ENCODE measurements at places on chromosomes 1 and 21.

DNA sequence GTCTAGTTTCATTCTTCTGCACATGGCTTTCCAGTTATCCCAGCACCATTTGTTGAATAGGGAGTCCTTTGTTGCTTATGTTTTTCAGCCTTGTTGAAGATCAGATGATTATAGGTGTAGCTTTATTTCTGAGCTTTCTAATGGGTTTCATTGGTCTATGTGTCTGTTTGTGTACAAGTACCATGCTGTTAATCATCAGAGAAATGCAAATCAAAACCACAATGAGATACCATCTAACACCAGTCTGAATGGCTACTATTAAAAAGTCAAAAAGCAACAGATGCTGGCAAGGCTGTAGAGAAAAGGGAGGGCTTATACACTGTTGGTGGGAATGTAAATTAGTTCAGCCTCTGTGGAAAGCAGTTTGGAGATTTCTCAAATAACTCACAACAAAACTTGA lies 321.5 kb upstream of the PTBP2 start:
- no peak for DNase-seq

GRCh38 chr1:112533029-112533428 lies 24.3 kb downstream of the WNT2B start:
- DNase-seq, result no peak

- DNase-seq, result no peak
Measured at GRCh38 chr1:22654692-22655091, 1.7 kb downstream of the C1QB start.

DNA sequence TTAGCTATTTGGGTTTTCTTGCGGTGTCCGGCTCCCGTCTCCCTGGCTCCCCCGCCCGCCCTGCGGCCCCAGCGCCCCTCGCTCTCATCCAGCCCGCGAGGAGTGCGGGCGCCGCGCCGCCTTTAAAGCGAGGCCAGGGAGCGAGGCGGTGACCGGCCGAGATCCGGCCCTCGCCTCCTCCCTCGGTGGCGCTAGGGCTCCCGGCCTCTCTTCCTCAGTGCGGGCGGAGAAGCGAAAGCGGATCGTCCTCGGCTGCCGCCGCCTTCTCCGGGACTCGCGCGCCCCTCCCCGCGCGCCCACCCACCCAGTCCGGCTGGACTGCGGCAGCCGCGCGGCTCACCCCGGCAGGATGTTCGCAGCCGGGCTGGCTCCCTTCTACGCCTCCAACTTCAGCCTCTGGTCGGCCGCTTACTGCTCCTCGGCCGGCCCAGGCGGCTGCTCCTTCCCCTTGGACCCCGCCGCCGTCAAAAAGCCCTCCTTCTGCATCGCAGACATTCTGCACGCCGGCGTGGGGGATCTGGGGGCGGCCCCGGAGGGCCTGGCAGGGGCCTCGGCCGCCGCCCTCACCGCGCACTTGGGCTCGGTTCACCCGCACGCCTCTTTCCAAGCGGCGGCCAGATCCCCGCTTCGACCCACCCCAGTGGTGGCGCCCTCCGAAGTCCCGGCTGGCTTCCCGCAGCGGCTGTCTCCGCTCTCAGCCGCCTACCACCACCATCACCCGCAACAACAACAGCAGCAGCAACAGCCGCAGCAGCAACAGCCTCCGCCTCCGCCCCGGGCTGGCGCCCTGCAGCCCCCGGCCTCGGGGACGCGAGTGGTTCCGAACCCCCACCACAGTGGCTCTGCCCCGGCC lies 492 bp downstream of the HLX start:
- DNase-seq, result no peak

GRCh38 chr1:25634896-25635295 lies 18.3 kb downstream of the MAN1C1 start:
- DNase-seq, result no peak

- DNase-seq, result no peak
Measured at GRCh38 chr1:232149287-232150201, 480.4 kb downstream of the SIPA1L2 start.

- no peak for DNase-seq
Measured at GRCh38 chr1:214107322-214108096, 119.7 kb downstream of the PROX1 start.

GRCh38 chr1:238546118-238546517 lies 655.4 kb upstream of the ZP4 start:
- DNase-seq, result no peak

DNA sequence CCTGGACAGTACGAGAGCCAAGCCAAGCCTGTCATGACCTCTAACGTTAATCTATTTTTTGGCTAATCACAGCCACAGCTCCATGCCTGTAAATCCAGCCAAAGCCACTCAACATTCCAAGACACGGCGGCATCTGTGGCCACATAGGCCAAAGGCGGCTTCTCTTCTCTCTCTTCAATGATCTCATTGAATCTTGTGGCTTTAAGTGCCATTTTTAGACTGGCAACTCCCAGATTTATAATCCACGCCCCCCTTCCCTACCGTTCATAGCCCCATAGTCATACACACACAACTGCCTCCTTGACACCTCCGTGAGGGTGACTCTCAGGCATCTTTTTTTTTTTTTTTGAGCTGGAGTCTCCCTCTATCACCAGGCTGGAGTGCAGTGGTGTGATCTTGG lies 5.7 kb upstream of the SELENON start:
- no peak for DNase-seq

- no peak for DNase-seq
Measured at GRCh38 chr1:243396424-243396823, 140.6 kb downstream of the SDCCAG8 start.

DNA sequence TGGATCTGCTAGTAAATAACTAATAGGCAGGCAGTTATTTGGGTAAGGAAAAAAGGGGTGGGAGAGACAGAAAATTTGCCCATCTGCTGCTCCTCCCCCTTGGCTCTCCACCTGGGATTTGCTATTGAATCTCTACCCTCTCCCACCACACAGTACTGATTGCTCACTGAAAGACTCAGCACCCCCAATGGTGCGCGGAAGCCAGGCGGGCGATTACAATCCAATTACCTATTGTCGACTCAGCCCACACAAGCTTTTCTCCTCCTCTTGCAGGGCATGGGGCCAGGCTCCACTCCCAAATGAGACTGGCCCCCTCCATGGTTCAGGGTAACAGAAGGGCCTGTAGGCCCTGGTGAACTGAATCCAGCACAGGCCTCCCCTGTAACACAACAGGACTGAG lies 2.7 kb upstream of the HMGN2 start:
- DNase-seq, result no peak

DNA sequence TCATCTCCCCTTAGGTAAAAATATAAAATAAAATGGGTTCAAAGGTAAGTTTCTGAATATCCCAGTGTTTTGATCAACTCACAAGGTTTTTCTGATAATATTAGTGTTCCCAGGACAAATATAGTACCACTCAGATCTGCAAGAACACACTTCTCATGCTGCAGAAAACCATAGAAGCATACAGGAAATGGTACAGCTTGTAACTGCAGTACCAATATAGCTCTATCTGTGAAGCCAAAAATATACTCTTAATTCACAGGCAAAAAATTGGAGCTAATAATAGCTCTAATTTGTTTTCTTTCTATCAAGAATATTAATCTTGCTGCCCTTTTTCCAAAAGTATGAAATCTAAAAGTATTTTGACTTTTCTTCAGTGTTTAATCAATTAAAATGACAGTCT lies 13.2 kb downstream of the VPS45 start:
- no peak for DNase-seq

- no peak for DNase-seq
Measured at GRCh38 chr1:27410709-27411108, 18.3 kb downstream of the GPR3 start.

DNA sequence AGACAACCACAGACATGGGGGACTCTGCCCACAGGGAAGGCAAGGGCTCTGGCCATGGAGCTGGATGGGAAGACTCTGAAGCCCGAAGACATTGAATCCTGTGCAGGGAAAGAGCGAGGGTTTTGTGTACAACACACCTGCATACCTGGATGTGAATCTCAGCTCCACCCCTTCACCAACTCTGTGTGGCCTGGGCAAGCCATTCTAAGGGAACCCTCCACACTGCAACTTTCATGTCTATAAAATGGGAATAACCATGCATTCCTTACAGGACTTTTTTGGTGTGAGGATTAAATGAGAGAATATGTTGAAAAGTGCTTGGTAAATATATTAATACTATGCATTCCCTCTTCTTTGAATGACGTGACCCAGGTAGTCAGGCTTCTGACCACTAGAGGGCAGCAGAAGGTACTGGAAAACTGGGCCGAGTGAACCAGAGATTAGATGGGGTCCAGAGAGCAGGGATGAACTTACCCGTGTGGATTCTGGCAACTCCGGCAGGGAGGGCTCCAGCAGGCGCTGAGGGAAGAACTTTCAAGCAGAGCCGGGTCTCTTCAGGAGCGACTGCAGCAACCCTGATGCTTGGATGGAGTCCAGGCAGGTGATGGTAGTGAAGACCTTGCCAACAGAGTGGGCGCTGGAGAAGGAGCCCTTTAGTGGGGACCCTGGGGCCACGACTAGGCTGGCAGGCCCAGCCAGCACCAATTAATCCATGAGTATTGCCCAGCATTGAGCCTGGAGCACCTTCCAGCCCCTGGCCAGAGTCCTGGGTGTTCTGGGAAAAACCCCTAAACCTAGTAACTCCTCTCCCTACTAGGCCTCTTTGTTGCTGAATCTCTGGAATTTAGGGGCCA lies 834 bp upstream of the ELF3 start:
- peak; percentile 80 for DNase-seq

Measured in putamen (tissue), 1 donor.